Hippocampal formation (tissue), 2 donors: ENCODE measurements at places on chromosomes 2 and 18.

- no peak for DNase-seq
Measured at GRCh38 chr2:149409506-149409905, 79.1 kb downstream of the LYPD6 start.

GRCh38 chr2:237413777-237414661 lies at the start of gene COL6A3:
COL6A3 (minus strand) TSS chr2:237414164; CDS start chr2:237396817, 17,347 bp downstream.
- no peak for DNase-seq

DNA sequence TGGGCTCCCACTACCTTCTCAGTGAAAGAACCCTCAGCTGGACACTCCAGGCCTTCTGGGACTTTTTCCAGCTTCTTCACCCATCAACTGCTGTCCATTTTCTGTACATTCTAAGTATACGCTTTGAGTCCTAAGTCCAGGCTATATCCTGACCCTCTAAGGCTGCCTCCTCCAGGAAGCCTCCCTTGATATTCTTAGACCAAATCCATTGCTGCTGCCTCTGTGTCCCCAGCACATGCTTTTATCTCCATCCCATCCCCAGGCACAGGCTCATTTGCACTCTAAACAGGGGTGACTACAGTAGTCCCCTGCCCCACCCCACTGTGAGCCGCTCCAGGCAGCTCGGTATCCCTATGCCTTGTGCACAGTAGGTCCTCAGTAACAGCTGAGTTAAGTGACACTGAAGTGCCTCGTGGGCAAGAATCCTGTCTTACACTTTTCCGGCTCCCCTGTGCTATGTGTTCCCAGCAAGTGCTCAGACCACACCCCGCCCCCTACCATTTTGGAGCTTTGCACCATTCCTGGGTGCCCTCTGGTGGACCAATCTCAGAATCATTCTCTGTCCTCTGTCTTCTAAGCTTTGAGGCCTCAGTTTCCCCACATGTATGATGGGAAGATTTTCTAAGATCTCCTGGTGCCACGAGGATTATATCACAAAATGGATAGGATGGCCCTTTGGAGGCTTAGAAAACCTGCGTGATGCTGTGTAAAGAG lies 34.9 kb downstream of the EMX1 start:
- no peak for DNase-seq

DNA sequence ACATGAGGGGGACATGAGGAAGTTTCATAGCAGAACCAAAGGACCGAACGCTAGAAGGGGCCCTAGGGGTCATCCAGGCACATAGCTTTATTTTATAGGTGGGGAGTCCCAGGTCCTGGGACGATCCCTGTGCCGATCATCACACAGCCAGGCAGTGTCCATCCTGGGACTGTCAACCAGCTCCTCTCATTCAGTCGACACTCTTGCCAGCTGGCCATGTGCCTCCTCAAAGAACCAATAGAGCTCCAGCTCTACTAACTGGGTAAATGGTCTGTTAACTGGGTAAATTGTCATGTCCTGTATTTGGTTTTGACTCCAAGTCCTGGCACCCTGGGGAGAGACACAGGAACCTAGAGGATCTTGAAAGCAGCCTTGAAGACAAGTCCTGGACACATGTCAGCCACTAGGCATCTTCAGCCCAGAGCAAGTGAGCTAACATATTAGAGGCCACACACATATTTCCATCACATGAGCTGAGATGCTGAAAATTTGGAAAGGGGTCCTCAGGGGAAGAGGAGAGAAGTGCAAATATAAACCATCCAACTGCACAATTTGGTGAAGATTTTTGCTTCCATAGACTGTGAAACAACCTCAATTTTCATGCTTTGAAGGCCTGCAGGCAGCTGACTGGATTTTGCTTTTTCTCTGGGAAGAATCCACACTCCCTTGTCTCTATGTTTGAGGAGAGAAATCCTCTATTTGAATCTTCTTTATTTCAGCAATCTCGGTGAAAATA lies 361.1 kb upstream of the SLC14A2 start:
- DNase-seq, result no peak

DNA sequence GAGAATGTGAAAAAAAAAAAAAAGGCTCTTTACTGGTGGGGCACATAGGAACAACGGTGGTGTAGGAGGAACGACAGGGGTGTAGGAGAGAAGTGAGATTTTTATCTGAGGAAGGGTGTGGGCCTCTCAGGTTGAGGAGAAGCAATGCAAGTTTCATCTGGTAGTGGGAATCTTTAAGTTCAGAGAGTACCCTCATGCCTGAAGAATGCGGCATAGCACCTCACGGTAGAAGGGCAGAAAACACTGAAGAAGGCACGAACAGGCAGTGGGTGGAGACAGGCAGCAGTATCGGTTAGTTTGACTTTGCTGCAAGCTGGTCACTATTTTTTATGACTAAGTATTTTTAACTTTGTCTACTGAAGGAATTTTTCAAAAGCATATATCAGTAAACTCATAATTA lies 52.2 kb upstream of the TSPYL6 start:
- no peak for DNase-seq

- no peak for DNase-seq
Measured at GRCh38 chr2:81436256-81436655, 1131.7 kb upstream of the LRRTM1 start.

GRCh38 chr2:11546072-11546471 lies 12.2 kb downstream of the GREB1 start:
- DNase-seq, result no peak
